Foreskin keratinocyte (primary cell): ENCODE measurements at places on chromosomes 1 and 21. TPM values are rescaled to one million over a fixed set of nuclear protein-coding genes. Genes with fewer than 3 reads are reported as not detected.

Gene AKNAD1
- total RNA-seq, result 0.65 and 1.6 TPM in 2 replicates

Gene PBX1
- 2.8 and 3.3 TPM in 2 replicates for total RNA-seq

Gene BRDT
- total RNA-seq, result not detected in 2 replicates

Gene GPR25
- not detected in 2 replicates for total RNA-seq
